Ureter (tissue), 1 donor: ENCODE measurements at places on chromosomes 16 and 17.
A peak's percentile ranks its signal among the peaks of the same experiment; 100 is the strongest.

GRCh38 chr16:29663016-29663806, at the start of gene SPN:
SPN (plus strand) TSS chr16:29663247; CDS start chr16:29663729, 482 bp downstream.
- DNase-seq: no peak

- no peak for DNase-seq
These were observed 261.0 kb downstream of the SOX9 start for GRCh38 chr17:72381597-72382397.

DNA sequence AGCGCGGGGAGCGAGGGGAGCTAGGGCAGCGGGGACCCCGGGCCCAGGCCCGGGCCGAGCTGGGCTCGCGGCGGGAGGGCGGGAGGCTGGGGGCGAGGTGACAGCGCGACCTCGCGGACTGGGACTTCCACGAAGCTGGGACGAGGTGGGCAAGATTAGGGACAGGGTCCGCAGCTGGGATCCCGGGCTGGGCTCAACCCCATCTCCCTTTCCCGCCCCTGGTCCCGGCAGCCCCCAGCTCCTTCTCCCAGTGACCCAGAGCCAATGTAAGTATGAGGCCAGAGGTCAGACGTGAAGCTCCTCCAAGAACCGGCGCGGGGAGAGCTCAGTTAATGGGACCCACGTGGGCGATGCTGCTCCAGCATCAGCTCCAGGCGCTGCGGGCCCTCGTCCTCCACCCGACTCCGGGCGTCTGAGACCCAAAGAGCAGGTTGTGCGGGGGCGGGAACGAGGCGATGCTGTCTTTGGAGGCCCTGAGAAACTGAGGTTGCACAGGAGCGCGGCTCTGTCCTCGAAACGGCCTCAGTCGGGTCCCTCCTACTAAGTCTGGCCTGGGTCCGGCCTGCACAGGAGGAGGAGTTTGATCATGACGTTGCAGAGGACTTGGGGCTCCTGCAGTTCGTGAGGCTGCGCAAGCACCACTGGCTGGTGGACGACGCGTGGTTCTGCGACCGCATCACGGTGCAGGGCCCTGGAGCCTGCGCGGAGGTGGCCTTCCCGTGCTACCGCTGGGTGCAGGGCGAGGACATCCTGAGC, 585 bp downstream of the ALOX12 start:
- DNase-seq: no peak

DNA sequence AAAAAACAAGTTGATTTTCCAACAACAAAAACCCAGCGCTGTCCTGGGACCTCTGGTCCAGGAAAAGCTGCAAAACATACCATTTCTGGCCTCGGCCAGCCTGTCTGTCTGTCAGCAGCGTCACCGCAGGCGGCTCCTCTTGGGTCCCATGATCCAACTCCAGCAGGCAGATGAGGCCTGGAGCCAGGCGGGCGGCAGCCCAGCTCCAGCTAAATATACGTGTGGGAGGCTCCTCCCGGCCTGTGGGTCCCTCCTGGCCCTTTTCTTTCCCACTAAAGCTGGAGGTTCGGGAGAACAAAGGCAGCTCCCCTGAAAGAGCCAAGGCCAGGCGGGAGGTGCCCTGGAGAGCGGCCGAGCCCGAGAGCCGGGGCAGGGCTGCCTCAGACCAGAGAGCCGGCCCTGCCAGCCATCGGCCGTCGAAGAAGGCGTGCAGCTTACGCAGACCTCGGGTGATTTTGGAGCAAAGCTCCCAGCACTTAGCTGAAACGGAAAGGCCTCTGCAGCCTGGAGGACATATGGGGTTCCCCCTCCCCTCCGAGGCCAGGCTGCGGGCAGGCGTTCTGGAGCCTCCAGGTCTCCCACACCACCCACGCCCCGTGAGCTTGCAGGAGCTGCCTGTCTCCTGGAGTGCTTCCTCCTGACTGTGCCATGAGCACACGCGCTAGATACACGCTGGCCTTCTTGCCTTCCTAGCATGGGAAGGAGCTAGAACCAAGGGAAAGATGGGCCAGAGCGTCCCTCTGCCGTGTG, 19.9 kb upstream of the JPH3 start:
- DNase-seq: peak; percentile 59

DNA sequence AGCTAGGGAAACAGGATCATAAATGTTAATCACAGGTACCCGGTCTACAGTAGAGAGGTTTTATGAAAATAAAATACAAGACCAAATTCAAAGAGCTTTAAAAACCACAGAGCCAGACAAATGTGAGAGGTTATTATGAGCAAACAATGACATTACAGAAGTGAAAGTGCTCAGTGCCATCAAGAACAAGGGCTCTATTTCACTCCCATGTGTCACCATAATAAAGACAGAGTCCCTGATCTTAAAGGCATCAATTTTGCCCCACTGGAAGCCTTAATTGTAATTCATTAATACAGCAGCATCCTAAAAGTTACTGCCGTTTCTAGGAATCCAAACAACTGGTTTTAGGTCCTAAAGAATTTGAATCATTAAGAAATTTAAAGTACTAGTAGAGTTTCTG, 43.7 kb upstream of the CDRT4 start:
- no peak for DNase-seq

GRCh38 chr17:68579194-68579927, 21.8 kb downstream of the FAM20A start:
- DNase-seq: no peak

- no peak for DNase-seq
These were observed 50.0 kb downstream of the PLD6 start for GRCh38 chr17:17156107-17156506.

GRCh38 chr16:84486126-84486525, 18.3 kb downstream of the MEAK7 start:
- peak; percentile 22 for DNase-seq

DNA sequence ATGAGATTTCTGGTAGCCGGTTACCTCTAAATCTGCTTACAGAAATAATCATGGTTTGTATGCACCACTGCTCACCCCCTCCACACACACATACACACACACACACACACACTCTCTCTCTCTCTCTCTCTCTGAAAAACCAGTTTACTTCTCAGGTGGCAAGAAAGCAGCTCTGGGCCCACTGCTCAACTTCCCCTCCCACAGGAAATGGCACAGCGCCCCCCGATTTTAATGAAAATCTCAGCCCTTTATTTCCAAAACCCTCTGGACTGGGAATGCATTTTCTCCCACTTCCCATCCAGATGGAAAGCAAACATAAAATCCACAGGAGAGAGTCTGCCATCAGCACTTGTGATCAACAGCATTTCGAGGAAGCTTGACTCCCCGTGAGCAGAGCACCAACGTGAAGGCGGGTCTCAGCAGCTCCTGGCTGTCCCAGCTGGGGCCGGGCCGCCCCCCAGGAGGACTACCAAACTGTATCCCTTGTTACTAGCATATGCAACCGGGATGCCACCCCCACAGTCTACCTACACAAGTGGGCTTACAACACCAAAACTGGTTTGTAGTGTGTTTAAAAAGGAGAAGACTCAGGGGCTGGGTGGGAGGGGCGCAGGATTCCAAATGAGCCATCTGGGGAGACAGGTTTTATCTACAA, 121.1 kb downstream of the SLC39A11 start:
- no peak for DNase-seq

GRCh38 chr16:66292241-66292935, 74.1 kb upstream of the CDH5 start:
- peak; percentile 20 for DNase-seq

DNA sequence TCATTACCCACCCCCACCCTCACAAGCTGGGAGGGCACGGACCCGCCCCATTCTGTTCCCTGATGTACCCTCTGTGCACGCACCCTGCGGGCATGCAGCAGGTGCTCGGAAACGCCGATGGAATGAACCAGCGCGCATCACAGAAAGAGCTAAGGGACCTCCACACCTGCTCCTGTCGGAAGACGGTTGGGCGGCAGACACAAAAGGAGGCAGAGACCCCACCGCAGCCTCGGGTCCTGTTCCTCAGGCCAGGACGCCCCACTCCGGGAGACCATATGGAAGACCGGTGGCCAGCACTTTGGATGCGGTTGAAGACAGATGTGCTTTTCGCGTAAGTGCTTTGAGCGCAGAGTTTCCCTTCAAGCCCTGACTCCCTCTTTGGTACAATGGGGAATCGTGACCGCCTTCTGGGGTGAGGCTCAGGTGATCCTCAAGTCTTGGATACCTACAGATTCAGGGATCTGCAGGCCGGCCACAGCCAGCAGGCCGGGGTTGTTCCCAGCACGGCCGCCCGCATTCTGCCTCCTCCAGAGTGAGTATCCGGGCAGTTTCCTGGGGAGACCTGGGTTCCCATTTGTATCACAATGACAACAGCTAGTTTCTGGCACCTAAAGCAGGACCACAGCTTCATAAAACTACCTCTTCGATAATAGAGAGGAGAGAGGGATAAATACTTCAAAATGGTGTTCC, 123.1 kb downstream of the FOXL1 start:
- DNase-seq: no peak

DNA sequence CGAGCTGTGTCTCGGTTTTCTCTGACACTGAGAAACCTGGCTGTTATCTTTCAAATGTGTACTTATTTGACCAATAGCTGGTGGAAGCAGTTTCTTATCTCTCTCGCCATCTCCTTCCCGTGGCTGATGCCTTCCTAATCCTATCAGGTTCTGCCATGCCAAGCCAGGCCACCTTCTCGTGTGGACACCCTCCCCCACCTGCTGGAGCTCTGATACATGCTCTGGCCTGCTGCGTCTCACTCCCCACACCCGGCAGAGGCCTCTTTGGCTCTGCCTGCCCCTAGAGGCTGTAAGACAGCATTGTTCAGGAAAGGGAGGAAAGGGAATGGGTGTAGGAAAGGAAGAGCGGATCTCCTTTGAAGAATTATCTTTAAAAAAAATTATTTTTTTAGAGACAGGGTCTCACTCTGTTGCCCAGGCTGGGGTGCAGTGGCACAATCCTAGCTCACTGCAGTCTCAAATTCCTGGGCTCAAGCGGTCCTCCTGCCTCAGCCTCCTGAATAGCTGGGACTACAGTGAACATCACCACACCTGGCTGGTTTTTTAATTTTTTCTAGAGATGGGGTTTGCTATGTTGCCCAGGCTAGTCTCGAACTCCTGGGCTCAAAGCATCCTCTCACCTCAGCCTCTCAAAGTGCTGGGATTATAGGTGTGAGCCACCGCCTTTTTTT, 7.5 kb upstream of the ARMC5 start:
- DNase-seq: peak; percentile 82

DNA sequence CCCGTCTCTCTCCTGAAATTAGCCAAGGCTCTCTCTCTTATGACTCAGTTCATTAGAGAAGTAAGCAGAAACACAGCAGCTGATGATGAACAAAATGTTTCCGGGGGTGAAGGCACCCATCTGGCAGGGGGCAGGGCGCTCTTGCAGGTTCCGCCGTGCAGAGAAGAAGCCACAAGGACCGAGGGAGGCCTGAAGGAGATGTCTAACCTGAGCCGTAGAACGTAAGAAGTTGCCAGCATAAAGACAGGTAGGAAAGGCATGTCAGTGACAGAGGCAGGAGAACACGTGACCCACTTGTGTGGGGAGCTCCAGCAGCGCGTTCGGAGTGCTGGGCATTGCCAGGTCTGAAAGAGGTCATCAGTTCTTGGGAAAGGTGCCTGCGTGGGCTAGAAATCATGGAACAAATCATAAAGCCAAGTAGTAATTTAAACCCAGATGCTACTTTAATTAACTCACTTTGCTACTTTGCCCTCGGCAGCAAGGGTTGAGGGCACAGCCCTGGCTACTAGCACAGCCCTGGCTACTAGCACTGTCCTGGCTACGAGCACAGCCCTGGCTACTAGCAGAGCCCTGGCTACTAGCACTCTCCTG, 198.6 kb downstream of the RPTOR start:
- DNase-seq: no peak

DNA sequence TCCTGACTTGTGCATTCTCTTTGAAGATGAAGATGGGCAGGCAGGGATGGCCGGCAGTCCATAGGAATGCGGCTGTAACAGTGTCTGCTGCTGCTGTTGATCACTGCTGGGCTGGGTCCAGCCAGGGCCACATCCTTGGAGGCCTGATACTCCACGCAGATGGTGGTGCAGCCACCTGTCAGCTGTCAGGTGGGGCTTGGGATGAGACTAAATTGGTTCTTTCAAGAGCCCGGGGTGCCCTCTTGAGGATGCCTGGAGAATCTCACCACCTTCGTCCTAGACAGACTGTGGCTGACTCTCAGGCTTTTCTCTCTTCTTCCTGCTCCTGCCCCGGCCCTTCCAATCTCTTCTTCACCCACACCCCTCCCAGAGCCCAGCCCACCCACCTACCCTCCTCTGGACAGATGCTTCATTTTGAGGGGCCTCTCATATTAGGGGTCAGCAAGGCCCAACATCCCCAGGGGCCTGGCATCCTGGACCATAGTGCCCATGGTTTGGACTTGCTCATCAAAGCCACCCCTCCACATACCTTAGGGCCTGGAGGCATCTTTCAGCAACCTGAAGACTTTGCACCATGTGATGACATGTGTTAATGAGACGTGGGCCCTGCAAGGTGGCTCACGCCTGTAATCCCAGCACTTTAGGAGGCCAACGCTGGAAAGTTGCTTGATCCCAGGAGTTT, 19.1 kb downstream of the OSBPL7 start:
- peak; percentile 47 for DNase-seq

DNA sequence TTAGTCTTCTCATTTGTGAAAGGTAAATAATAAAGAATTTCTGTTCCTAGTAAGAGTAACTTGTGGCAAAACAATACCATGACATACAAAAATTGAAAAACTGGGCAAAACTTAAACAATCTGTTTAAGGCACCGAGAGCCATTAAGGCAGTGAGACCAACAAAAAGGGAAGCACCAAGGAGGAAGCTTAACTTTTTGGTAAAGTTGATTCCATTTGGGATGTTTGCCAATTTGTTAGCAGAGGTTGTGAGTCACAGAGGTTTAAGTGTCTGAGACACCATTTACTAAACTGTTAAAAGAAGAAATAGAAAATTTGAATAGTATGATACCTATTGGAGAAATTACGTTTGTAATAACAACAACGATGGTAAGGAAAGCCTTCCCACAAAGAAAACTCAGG, 4.9 kb downstream of the SLC35G3 start:
- no peak for DNase-seq

- peak; percentile 70 for DNase-seq
These were observed 10.4 kb downstream of the LLGL1 start for GRCh38 chr17:18235743-18236256.

DNA sequence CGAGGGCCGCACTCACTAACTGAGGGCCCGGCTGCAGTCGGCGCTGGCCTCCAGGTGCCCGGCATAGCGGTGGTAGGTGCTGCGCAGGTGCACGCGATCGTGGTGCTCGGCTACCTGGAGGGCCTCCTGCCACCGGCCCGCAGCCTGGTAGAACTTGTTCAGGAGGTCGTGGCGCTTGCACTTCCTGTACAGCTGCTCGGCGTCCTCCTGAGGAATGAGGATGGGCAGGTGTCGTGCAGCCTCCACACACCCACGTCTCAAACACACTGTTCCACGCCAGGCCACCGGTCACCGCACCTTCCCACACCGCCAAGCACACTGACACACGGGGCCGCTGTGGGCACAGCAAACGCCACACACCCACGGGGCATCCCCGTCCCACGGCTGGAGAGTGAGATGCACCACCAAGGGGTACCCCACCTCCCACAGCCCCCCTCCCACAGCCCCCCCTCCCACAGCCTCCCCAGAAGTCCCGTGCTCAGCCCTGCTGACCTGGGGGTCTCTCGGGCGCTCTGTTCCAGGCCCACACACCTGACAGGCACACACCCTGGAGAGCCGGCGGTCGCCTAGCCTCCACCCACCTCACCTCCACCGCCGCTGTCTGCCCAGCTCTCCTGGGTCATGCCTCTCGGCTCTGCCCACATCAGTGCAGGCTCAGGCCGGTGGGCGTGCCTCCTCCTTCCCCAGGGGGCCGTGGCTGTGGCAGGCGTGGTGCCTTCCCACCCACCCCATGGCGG, 7.4 kb upstream of the TMEM204 start:
- DNase-seq: no peak

- no peak for DNase-seq
These were observed 32.4 kb upstream of the JPH3 start for GRCh38 chr16:87569601-87570571.

GRCh38 chr17:58513965-58514769, at the start of gene MTMR4:
MTMR4 (minus strand) TSS chr17:58514638; CDS start chr17:58514407, 231 bp downstream.
- peak; percentile 82 for DNase-seq
